ENCODE measurements at places on chromosomes 3 and 15.
A peak's percentile ranks its signal among the peaks of the same experiment; 100 is the strongest.

DNA sequence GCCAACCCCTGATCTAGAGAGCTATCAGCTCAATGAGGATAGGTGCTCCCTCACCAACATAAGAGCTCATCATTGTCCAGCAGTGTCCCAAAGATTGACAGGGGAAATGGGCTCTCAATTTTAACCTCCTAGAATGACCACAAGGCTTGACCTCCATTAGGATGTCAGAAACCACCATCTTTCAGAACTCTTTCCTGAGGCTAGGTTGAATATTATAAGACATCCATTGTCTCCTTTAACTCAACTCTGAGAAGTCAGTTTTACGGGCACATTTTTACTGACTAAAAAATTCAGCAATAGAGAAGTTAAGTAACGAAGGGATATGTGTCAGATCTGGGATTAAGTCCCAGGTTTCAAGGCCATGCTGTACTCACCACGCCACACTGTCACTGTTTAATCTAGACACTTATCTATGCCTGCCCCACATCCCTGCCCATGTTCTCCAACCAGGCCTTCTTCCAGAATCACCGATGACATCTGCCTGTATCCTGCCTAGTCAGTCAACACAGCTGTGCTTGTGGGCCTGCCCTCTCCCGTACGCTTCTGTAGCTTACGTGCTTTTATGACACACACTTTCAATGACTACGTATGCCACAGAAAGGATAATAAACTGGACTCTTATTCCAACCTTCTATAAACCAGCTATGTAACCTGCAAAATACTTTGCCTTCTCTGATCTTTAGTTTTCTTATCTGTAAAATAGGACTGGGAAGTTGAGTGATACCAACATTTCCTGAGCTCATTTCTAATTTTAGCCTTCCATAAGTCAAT is 17.1 kb upstream of the MUC13 start:
- no peak for DNase-seq

GRCh38 chr15:51861557-51862359 is 32.3 kb downstream of the TMOD3 start:
- DNase-seq, result no peak

GRCh38 chr3:168752339-168752738 is 656.6 kb upstream of the GOLIM4 start:
- no peak for DNase-seq

GRCh38 chr3:10353661-10354360 is 32.9 kb upstream of the SEC13 start:
- DNase-seq, result no peak

GRCh38 chr3:122626515-122627180 is 49.2 kb downstream of the PARP15 start:
- no peak for DNase-seq

- peak; percentile 84 for DNase-seq
Observed at GRCh38 chr15:48091522-48091921, 29.3 kb upstream of the SLC24A5 start.

DNA sequence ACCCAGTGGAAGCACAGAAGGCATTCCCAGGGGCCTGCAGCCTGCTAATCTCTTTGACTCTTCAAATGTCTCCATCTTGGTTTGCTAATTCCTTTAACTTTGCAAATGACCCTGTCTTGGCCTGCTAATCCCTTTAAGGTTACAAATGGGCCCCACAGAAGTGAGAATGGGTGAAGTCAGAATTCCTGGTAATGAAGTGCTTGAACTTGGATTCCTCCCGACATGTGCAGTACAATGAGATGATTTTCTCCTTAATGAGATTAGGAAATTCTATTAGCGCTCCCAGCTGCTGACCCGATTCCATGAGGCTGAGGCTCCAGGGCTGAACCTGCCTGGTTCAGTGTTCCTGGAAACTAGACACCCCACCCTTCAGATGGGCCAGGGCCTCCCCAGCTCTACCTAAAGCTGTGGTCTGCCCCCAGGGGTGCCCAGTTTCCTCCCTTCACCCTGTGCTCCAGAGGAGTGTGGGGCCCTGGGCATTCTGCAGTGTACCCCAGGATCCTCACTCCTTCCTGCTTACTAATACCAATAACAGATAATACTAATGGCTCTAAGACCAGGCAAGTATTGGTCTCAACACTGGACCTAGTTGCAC is 47.4 kb downstream of the SCN5A start:
- DNase-seq, result no peak

DNA sequence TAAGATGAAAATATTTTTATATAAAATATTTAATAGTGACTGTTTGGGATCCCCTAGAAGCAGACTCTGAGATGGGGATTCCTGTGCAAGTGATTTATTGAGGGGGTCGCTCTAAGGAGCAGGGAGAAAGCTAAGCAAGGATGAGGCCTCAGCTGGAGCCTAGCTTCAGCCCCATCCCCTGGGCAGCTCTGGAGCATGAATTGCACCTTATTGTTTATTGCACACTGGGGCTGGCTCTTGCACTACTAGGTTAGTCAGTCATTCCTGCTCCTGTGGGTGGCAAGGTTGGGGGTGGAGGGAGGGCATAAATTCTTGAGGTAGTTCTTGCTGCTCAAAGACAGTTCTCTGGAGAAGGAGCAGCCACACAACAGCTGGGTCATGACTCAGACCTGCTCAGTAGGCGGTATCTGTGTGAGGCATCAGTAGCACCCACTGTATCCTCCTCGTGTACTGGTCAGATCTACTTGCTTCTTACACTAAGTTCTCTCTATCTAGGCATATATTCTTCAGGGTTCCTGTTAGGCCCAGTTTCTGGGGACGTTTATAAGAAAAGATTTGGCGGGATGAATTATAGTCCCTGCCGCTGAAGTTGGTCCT is 27.2 kb upstream of the TNFSF10 start:
- no peak for DNase-seq

DNA sequence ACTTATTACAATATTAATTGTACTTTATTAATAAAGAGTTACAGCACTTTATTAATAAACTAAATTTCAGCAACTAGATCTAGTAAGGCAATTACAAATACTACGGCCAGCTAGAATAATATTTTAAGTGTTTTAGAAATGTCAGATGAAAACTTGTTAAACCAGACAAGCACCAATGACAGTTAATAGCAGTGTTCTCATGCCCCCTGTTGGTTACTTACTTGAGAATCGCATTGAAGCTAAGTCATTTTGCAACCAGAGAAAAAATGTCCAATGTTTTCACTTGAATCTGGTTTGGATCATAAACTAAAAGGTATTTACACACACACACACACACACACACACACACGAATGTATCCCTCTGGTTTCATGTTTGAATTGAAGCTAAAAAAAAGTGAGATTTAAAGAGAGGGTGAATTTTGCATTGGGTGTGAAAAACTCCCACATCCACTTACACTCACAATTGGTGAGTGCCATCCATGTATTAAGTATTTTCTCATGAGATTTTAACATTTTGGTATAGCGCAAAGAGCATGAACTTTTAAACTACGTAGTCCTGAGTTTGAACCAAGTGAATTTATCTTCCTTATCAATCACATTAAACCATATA is 347.7 kb downstream of the ZBBX start:
- peak; percentile 39 for DNase-seq

DNA sequence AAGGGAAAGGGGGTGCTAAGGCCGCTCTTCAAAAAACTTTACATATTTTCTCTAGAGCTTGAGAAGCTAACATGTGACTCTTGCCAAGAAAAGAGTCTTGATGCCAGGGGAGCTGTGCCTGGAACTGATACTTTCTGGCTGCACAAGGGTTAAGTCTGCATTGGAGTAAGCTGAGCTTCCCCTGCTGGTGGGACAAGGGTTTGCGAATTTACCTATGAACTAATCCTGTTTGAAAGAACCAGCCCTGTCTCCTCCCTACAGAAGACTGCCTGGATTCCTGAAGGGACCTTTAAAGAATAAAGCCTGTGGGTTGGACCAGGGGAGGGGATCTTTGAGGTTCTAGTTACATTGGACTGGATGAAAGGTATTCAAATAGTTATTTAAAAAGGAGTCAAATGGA is 58.3 kb upstream of the EPHA3 start:
- DNase-seq, result no peak

DNA sequence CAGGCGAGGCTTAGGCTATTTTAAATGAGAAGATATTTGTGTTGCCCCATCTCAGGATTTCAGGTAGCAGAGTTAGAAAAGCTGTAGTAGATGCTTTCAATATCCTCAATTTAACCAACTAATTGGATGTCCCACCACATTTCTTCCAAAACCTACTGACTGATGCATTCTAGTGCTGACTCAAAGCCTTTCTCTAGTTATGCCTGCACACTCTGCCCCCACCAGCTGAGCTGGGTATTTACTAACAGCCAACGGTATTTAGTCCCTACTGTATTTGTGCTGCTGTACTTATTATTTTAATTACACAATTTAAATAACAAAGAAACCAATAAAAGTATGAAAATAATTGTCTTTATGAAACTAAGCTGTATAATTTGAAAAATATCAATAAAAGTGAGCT is 139.5 kb downstream of the OSBPL10 start:
- no peak for DNase-seq

GRCh38 chr3:113783463-113783862 is 36.6 kb downstream of the ATP6V1A start:
- DNase-seq, result no peak

- DNase-seq, result peak; percentile 24
Observed at GRCh38 chr15:27059610-27060202, 88.7 kb downstream of the GABRG3 start.

DNA sequence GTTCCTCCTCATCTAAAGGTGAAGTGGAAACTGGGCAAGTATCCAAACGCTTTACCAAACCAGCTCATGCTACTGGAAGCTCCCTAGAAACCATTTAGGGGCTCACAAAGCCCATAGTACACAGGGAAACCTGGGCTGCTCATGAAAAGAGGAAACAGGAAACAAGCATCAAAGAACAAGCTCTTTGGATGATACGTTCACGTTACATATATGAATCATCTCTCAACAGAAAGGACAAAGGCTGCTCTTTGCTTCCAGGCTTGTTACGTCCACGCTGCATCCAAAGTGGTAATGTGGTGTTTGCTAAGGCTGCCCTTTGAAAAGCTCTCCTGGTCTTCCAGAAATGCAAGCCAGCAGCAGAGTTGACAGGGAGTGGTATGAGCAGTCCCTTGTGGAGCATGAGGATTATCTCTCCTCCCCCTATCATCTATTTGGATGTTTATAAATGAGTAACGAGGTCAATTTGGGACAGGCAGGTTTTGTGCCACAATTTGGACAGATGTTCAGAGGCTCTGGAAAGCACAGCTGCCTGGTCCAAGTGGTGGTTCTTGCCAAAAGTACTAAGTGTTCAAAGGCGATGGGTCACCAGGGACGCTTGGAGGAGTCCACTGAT is 98.0 kb upstream of the RORA start:
- DNase-seq, result no peak

DNA sequence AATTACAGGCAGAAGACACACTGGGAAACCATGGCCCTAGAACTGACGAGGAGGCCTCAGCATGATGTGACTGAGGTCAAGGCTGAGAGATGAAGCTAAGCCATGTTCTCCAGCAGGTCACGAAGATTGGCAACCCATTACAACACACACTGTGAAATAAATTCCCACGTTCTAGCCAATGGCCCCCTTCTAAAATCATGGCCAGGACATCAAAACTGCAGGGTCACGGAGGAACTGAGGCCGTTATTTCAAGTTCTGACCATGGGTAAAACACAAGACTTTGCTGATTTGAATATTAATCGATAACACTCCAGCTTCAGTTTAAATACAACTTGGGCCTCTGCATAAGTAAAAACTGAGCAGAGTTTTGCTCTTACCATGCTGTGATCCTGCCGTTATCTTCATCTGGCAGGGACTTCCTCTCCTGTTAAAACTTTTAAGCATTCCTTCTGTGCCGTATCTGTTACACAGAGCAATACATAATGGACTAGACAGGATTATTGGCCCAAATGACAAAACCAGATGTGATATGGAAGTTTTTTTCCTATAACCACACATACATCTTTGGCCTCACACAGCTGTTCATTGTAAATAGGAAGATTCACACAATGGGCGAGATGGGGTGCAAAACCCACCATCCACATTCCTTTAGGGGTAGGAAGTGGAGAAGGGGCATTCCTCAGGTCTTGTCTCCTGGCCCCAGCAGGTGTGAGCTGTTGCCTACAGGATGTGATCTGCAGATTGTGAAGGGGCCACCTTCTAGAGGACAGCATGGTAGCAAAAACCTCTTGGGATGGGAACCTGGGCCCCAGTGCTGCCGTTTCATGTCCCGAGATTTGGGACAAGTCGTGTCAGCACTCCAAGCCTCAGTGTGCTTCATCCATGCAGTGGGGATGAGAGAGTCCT is 207.4 kb downstream of the OPA1 start:
- no peak for DNase-seq

- DNase-seq, result peak; percentile 81
Observed at GRCh38 chr3:197501496-197501878, 54.3 kb downstream of the BDH1 start.

- DNase-seq, result no peak
Observed at GRCh38 chr3:118075873-118076272, 958.8 kb downstream of the IGSF11 start.

GRCh38 chr3:152389316-152389934 is 120.7 kb downstream of the MBNL1 start:
- no peak for DNase-seq

- no peak for DNase-seq
Observed at GRCh38 chr15:89829161-89829560, 14.5 kb upstream of the ANPEP start.

- no peak for DNase-seq
Observed at GRCh38 chr15:70438776-70439175, 324.6 kb downstream of the UACA start.

GRCh38 chr15:70563561-70564095 is 199.7 kb downstream of the UACA start:
- no peak for DNase-seq

DNA sequence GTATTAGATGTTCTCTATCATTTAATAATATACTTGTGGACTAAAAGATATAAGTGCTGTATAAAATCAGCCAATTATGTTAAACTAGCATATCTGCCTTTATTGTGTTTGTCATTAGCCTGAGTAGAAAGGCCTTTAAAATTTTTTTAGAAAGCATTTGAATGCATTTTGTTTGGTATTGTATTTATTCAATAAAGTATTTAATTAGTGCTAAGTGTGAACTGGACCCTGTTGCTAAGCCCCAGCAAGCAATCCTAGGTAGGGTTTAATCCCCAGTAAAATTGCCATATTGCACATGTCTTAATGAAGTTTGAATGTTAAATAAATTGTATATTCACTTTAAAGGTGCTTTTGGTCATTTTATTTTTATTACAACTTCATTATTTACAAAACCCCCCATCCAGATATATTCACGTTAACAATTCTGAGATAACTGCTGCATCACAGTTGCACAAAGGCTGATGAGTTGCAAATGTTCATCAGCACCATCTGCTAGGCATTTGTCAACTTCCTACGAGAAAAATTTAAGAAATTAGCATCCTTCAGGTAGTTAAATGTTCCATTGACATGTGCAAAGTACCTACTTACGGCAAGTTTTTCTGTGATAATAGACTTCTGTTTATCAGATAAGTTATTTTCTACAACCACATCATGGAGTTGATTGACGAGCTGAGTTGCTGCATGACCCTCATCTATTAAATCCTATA is 6.3 kb downstream of the EIF4A2 start:
- no peak for DNase-seq

- DNase-seq, result no peak
Observed at GRCh38 chr3:100002599-100003350, 111.5 kb downstream of the FILIP1L start.

GRCh38 chr3:195175476-195176337 is 95.3 kb downstream of the XXYLT1 start:
- no peak for DNase-seq
